ENCODE measurements at places on chromosomes 7 and 10. TPM values are rescaled to one million over a fixed set of nuclear protein-coding genes. Genes with fewer than 3 reads are reported as not detected.
A peak's percentile ranks its signal among the peaks of the same experiment; 100 is the strongest.

The TRUB1 gene
- 9.9 TPM for total RNA-seq

The SLC26A4 gene
- 0.18 TPM for total RNA-seq

The CALML5 gene
- total RNA-seq, result not detected

The TRIM50 gene
- 5.4 TPM for total RNA-seq

- DNase-seq, result no peak
Observed at GRCh38 chr7:87148332-87148955, 3.8 kb upstream of the DMTF1 start.

- DNase-seq, result no peak
Observed at GRCh38 chr7:140200061-140200989, 23.5 kb upstream of the KDM7A start.

GRCh38 chr7:38368191-38368605 lies 94.8 kb upstream of the TARP start:
- peak; percentile 83 for DNase-seq

DNA sequence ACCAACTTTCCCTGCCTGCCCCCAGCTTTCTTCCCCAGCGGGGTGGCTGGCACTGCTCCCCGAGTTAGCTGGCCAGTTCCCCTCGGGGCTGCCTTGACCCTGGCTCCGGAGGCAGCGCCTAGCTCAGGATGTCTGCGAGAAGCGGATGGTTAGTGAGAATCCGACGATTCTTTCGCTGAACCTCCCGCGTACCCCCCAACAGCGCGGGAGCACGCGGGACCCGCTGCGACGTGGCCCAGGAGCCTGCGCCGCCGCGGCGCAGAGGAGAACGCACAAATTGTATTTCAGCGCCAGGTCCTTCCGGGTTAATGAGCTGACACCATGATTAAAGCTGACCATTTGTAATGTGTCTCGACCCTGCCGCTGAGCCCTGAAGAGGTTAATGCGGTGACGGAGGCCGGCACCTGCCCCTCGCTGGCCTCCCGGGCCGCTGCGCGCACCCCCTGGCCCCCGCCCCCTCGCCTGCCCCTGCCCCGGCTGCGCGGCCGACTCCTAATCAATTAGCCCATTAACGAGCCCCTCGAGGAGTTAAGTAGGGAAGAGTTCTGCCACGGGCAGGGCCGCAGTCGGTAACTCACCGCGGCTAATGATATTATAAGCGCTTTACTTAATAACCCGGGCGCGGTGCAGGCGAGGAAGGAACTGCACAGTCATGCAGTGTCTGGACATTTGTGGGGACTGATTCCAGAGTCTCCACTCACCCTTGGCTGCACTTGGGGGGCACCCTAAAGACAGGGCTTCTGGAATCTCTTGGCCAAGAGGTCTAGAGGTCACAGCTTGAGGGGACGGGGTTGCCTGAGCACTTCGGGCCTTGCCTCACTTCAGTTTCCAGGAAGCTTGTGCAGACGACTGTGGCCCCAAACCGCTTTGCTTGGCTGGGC lies 1.7 kb upstream of the HMX2 start:
- DNase-seq, result no peak

DNA sequence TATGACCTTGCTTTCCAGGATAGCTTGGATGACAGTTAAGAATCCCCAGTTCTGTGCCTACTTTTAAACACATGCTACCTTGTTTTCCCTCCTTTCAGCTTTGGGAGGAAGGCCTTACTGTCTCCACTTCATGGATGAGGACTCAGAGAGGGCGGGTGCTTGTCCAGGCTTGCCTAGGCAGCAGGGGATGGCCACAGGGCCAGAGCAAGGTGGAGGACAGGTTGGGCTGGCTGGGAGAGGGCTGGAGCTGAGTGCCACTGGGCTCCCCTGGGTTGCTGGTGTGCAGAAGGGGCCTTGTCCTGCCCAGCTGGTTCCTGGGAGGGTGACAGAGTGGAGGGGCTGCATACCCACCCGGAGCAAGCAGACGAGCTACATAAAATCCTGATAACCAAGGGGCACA lies 117.8 kb downstream of the GRK5 start:
- no peak for DNase-seq

DNA sequence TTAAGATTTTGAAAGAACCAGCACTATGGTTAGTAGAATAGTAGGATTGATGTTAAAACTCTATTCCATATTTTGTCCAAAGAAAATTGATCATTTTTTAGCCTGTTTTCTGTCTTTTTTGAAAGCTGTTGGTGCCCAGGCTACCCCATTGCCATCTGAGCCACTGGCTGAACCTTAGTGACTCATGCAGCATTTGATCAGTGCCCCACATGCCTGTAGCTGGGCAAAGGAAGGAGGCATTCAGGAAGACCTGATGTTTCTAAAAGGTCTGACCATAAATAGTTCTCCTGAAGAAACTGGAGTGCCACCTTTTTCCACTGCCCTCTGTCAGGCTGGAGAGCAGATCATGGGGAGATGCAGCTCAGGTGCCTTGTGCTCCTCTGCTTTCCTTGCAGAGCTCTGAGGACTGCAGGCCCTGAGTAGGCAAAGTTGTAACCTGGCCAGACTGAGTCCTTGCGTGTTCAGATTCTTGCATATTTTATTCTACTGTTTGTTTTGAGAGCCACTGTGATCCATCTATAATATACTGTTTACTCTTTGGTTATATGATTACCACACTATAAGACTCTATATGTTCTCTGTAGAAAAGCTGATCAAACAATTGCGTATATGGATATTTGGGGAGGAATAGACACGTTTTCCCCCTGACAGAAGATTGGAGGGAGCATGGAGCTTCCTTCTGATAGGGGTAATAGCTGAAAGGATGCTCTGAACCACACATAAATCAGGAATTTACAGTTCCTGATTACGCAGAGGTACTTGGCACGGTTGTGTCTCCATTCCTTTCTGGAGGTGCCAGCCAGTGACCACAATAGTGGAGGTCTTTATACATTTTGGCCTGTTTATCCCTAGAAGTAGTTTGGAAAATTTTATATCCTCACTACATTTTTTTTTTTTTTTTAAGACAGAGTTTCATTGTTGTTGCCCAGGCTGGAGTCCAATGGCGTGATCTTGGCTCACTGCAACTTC lies 48.9 kb upstream of the GJD4 start:
- no peak for DNase-seq
